NCI-H2029 treated with DMSO at 0.1 percent for 48 hours (cell line): ENCODE measurements at places on chromosomes 1 and 21.

DNA sequence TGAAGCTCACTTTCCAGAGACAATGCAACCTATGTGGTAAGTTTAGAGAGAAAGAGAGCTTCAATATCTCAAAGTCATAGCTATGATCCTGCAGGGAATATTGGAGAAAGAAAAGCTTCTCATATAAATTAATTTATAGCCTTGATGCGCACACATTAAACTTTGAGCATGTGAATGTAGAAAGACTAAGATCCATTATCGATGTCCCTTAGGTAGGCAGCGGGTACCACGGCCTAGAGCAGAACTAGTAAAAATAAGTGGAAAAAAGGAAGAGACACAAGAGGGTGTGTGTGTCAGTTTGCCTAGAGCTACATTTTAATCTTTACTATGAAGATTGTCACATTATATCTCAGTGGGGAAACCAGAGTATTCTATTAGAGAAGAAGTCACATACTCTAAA is 685.6 kb downstream of the AMY1C start:
- DNase-seq = no peak

GRCh38 chr1:89609781-89610456 is 23.0 kb upstream of the LRRC8C start:
- no peak for DNase-seq

- no peak for DNase-seq
These were observed 28.4 kb downstream of the FCRL5 start for GRCh38 chr1:157523774-157524493.

- DNase-seq = no peak
These were observed 66.3 kb downstream of the RABGAP1L start for GRCh38 chr1:174225499-174226204.

DNA sequence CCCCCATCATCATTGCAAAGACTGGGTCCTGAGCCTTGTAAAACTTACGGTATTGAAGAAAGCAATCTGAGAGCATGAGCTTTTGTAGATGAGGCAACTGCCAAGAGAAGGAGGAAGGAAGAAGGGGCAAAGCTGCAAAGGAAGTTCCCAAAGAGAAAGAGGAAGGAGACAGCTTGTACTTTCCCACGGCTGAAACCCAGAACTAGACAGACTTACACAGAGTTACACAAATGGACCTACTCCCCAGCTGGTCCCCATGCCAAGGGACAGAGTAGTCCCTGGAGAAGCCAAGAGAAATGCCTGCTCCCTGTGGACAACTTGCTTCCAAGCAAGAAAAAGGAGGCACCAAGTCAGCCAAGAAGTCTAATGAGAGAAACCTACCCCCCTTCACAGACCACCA is 22.6 kb downstream of the SLC5A9 start:
- no peak for DNase-seq

GRCh38 chr1:38045401-38046332 is 926 bp downstream of the POU3F1 start:
- DNase-seq = peak; percentile 56

GRCh38 chr1:202143011-202143767 is 1.3 kb downstream of the ARL8A start:
- DNase-seq = no peak

GRCh38 chr1:109764561-109765482 is 1.1 kb upstream of the EPS8L3 start:
- DNase-seq = no peak

DNA sequence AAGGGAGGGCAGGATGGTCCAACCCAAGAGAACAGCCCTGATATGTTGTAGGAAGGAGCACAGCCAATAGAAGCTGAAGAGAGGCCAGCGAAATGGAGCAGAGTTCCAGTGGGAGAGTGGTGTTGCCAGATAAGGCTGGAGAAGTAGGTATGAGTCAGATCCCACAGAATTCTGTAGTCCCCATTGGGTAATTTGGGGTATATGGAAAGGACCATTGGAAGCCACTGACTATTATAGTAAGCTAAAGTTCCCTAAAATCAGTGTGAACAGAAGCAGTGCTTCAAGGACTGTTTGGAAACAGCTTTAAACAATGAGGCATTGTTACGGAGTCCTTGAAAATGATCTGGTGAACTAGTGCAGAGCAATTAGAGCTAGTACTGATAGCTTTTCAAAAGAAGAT is 63.0 kb downstream of the DISP1 start:
- DNase-seq = no peak

GRCh38 chr1:244436336-244437085 is 15.2 kb downstream of the ADSS2 start:
- no peak for DNase-seq

- no peak for DNase-seq
These were observed 2.1 kb downstream of the HMGN1 start for GRCh38 chr21:39346671-39347331.

- DNase-seq = no peak
These were observed 993 bp downstream of the PDZK1 start for GRCh38 chr1:145706086-145706664.

GRCh38 chr1:193700710-193701355 is 514.4 kb upstream of the B3GALT2 start:
- DNase-seq = no peak

DNA sequence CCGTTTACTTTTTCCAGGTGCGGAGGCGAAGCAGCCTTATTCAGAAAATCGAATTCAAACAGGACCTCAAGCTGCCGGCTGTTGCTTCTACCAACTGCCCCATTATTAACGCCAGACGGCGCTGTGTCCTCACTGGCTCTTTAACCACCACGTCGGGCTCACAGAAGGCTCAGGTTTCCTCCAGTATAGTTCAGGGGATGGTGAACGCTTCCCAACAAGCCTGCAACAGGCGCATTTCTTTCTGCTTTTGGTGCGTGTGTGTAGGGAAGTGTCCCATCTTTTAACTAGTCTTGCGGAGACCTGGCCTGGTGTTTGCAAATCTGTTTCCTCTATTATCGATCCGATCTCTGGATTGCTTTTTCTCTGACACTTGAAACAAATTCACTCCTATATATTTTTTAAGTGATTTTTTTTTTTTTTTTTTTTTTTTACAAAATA is 791 bp upstream of the STUM start:
- peak; percentile 65 for DNase-seq

DNA sequence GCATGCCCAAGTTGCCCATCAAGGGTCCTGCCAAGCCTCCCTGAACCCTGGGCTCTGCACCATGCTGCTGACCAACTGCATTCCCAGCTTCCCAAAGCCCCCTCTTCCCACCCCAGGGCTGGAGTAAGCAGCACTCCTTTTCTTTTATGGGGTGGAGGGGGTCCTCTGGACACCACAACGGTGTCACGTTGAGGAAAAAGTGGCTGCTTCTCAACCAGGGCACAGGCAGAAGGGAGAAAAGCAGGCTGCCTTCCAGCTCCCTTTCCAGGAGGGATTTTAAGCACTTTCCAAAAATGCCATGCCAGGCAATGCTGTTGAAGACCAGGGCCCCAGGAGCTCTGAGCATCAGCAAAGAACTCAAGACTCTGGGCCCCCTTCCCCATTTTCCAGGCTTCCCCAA is 691 bp downstream of the RIMS3 start:
- no peak for DNase-seq

GRCh38 chr21:35619184-35619583 is 441.1 kb downstream of the SETD4 start:
- DNase-seq = no peak

- no peak for DNase-seq
These were observed 17.1 kb downstream of the RC3H1 start for GRCh38 chr1:174005032-174005431.

DNA sequence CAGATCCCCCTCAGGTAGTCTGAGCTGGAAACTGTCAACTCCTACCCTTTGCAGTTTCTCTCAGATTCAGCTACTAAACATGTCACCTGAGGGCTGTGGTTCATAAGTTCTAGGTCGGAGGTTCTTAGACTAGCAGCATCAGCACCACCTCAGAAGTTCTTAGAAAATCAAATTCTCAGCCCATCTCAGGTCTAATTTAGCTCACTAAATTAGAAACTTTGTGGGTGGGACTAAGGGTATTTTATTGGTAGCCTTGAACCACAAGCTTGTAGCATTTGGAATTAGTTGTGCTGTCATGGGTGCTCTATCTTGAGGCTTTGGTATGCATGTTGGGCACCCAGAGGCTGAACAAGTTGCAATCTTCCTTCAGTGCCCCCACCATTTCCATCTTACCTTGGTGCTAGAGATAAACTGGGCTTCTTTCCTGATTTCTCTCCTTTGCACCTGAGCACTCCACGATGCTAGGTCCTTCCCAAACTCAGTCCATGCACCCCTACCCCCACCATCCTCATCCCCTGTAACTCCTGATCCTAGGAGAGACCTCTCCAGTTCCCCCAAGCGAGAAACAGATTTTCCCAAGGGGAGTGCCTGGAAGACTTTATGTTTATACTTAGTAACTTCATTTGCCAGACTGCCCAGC is 54.2 kb downstream of the S1PR1 start:
- DNase-seq = no peak

- DNase-seq = no peak
These were observed 33.1 kb downstream of the CNST start for GRCh38 chr1:246599315-246599714.

DNA sequence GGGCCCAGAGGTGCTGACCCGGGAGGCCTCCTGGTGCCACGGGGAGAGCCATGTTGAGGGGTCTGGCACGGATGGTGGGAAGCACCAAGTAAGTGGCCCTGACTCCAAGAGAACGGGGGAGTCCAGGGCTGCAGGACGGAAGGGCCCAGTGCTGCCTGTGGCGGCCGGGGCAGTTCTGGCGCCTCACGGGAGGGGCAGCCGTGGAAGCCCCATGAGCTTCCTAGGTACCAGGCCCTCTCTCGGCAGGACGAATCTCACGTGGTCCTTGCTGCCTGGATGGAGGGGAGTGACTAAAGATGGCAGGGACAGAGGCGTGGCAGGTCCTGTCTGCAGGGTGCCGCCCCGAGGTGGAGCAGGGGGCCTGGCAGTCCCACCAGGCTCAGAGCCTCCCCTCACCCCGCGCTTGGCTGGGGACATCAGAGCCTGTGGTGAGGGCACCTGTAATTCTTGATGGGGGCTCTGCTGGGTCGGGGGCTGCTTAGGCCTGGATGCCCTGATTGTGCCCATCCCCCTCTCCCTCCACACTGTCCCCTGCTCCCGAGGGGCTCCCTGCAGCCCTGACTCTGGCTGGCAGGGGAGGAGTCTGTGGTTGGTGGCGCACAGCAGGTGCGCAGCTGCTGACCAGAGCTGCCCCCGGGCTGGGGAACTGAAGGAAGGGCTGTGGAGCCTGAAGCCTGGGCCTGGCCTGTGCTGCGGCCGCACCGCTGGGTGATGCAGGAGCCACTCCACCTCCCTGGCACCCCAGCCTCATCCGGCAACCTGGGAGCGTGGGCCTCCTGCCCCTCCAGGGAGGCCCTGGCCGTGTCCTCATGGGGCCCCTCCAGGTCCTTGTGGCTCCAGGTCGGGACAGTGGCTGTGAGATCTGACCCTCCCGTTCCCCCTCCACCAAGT is 31.4 kb downstream of the POFUT2 start:
- no peak for DNase-seq

GRCh38 chr1:36691374-36691773 is 208.7 kb upstream of the CSF3R start:
- no peak for DNase-seq

DNA sequence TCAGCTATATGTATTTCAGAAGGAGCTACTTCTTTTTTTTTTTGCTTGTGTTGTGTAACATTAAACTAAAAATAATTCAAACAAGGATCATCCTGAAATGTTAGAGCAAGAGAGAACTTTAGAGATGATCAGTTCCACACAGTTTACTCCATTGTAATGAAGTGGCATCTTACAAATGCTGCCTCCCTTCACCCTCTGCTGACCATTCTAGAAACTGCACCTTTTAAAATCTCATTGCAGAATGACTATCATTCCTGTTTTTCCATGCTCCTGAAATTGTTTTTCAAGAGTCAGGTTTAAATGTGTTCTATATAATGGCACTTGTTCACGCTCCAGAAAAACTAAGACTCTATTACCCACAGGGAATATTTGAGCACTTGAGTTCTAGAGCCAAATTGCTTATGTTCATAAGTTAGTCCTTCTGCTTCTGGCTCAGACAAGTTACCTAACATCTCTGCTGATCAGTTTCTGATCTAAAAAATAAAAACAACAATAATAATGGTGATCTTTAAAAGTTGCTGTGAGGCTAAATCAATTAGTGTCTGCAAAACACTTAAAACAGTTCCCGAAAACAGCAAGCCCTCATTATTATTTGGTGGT is 21.5 kb upstream of the SLC44A5 start:
- DNase-seq = no peak

- no peak for DNase-seq
These were observed 19.2 kb upstream of the MAGOH start for GRCh38 chr1:53257454-53258081.

- peak; percentile 47 for DNase-seq
These were observed at the start of gene ISG15 for GRCh38 chr1:1013105-1013921. Gene ISG15, plus strand, starts transcription at chr1:1013497. Its CDS starts 77 bp downstream, at chr1:1013574.

- no peak for DNase-seq
These were observed 77.0 kb downstream of the MORN1 start for GRCh38 chr1:2314273-2314802.

GRCh38 chr1:245875581-245876261 is 631.4 kb downstream of the SMYD3 start:
- no peak for DNase-seq

DNA sequence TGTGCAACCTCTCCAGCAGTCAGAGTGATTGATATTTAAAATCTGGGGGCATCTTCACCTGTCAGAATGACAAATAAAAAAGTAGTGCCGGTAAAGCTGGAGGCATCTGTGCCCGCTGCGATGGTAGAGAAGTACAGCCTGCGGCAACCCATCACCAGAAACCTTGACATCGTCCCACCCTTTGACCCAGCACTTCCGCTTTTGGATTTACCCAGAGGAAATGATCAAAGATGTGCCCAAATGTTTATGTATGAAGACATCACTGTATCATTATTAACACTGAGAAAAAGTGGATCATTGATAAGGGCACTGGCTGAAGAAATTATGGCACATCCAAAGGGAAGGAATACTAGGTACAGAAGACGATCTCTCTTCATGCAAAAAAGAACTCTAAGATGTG is 96.0 kb downstream of the PGBD5 start:
- no peak for DNase-seq

DNA sequence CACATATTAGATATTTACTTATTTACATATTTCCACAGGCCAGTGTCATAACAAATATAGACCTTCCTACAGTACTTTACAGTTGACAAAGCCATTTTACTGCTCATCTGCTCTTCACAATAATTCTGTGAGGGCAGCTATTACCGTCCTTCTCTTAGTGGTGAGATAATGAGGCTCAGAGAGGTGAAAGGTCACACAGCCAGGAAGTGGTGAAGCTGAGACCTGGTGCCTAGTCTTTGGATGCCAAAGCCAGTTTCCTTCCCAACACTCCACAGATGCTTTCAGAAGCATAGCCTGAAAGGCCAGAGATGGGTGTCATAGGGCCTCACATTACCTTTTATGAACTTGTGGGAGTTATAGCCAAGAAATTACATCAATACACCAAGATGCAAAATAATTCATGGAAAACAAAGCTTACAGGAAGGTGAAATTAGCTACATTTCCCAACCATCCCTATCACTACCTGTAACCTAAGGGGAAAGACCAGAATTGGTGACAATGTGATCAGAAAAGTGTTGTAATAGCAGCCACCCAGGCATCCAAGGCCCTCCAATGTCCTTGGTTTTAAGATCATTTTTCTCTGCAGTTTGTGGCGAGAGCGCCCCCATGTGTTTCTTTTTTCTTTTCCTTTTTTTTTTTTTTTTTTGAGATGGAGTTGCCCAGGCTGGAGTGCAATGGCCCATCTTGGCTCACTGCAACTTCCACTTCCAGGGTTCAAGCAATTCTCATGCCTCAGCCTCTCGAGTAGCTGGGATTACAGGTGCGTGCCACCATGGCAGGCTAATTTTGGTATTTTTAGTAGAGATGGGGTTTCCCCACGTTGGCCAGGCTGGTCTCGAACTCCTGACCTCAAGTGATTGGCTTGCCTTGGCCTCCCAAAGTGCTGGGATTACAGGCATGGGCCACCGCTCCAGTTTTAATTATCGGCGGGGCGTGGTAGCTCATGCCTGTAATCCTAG is 26.5 kb upstream of the RPL11 start:
- DNase-seq = peak; percentile 20

GRCh38 chr1:108016451-108016920 is 51.5 kb upstream of the VAV3 start:
- DNase-seq = no peak
